ENCODE measurements at places on chromosomes 6 and 20. TPM values are rescaled to one million over a fixed set of nuclear protein-coding genes. Genes with fewer than 3 reads are reported as not detected.
A peak's percentile ranks its signal among the peaks of the same experiment; 100 is the strongest.

DNA sequence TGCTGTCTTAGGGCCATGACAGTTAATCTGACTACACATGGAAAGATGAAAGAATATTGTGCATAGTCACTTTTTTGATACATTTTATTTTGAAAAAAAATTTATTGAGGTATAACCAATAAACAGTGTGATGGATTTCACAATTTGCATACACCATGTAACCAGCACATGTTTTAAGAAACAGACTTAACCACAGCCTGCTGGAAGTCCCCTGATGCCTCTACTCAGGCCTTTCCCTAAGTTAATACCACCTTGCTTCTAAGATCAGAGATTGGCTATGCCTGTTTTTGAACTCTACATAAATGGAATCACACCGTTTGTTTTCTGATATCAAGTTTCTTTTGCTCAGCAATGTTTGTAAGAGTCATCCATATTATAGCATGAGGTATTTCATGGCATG is 136.3 kb downstream of the CFAP61 start:
- H3K36me3 ChIP-seq: no peaks in the 10 kb centered on the region
- DNase-seq: no peak
- H3K4me1 ChIP-seq: no peaks in the 10 kb centered on the region
- H3K27ac ChIP-seq: no peak overlapping the region
- H3K27me3 ChIP-seq: peaks cover 11% of the 10 kb centered on the region

- no peaks in the 10 kb centered on the region for H3K4me1 ChIP-seq
- H3K4me3 ChIP-seq: no peak overlapping the region
- H3K27me3 ChIP-seq: peaks cover 5% of the 10 kb centered on the region
These were observed 147.5 kb upstream of the TCF21 start for GRCh38 chr6:133741375-133741861.

DNA sequence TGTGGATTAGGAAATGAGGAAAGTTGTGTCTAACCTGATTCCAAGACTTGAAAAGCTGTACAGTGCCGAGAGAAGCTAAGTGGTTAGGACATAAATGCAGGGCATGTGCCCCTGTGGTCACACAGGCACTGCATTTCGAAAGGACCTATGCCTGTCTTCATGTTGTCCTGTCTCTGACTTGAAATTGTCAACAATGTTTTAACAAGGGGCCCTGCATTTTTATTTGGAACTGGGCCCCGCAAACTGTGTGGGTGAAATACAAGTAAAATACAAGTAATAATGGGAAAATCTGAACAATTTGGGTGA is 38.8 kb downstream of the MRS2 start:
- H3K4me1 ChIP-seq: no peaks in the 10 kb centered on the region
- DNase-seq: no peak
- peaks cover 3% of the 10 kb centered on the region for H3K36me3 ChIP-seq

DNA sequence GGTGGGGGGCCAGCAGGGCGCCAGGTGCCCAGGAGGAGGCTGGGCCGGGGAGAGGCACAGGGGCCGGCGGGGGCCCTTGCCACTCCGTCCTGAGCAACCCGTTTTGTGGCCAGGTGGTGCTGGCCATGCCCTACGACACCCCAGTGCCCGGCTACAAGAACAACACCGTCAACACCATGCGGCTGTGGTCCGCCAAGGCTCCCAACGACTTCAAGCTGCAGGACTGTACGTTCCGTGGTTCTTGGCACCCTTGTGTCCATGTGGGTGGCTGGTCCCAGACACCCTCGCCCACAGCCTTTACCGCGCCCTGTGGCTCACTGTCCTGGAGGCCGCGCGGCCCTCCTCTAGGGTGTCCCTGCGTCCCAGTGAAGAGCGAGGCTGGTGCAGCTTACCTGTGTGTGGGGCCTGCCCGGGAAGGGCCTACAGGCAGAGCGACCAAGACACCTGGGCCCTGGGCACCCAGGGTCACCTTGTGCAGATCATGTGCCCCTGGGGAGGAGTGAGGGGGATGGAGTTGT is 28.7 kb downstream of the PYGB start:
- no peaks in the 10 kb centered on the region for H3K27me3 ChIP-seq
- H3K4me3 ChIP-seq: no peak overlapping the region
- no peak overlapping the region for H3K27ac ChIP-seq
- H3K36me3 ChIP-seq: peaks cover 2% of the 10 kb centered on the region
- H3K4me1 ChIP-seq: no peaks in the 10 kb centered on the region

GRCh38 chr6:89462503-89462902 is 29.6 kb downstream of the ANKRD6 start:
- H3K4me3 ChIP-seq: no peak overlapping the region
- no peaks in the 10 kb centered on the region for H3K4me1 ChIP-seq

DNA sequence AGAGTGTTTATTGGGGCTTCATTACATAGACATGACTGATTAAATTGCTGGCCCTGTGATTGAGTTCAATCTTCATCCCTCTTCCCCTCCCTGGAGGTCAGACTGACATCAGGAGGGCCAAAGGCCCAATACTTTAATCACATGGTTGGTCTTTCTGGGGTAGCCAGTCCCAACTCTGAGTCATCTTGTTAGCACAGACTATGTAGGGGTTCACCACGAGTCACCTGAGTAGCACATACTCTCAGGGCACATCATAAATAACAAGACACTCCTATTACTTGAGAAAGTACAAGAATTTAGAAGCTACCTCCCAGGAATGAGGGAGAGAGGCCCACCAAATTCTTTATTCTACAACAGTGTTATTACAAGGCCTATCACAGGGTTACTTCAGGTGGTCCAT is 11.3 kb downstream of the GINS1 start:
- H3K4me3 ChIP-seq: no peak overlapping the region
- H3K27ac ChIP-seq: no peak overlapping the region
- no peak for DNase-seq
- no peaks in the 10 kb centered on the region for H3K4me1 ChIP-seq

DNA sequence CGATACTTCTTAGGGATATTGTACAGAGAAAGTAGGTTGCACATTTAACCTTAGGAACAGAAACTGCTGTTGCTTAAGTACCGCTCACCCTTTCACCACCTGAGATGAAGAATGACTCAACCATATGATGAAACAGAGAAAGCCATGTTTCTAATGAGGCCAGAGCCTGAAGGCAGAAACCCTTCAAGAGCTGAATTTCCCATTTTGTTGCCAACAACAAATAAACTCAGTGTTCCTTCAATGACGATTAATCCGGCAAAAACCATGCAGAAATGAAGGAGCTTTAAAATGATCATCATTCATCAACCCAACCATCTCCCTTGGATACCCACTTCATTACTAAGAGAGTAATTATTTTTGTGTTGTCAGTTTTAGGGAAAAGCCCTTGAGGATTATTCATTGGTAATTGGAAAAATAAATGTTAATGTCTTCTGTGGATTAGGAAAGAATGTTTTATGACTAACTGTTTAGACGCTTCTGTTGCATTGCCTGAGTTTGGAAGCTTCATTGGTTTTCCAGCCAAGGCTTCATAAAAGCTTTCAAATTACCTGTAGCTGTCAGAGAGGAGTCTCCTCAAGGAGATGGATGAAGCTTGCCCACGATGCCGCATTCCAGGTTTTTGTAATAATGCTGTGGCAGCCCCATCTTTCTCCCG is 112.1 kb upstream of the IYD start:
- peak; percentile 13 for DNase-seq
- H3K4me1 ChIP-seq: peaks cover 54% of the 10 kb centered on the region
- peak overlapping the region; percentile 4 for H3K27ac ChIP-seq
- H3K27me3 ChIP-seq: peaks cover 66% of the 10 kb centered on the region
- H3K36me3 ChIP-seq: peaks cover 5% of the 10 kb centered on the region

GRCh38 chr20:19456595-19457395 is 244.4 kb downstream of the SLC24A3 start:
- H3K4me1 ChIP-seq: peaks cover 4% of the 10 kb centered on the region
- H3K36me3 ChIP-seq: no peaks in the 10 kb centered on the region
- DNase-seq: no peak
- H3K4me3 ChIP-seq: no peak overlapping the region

DNA sequence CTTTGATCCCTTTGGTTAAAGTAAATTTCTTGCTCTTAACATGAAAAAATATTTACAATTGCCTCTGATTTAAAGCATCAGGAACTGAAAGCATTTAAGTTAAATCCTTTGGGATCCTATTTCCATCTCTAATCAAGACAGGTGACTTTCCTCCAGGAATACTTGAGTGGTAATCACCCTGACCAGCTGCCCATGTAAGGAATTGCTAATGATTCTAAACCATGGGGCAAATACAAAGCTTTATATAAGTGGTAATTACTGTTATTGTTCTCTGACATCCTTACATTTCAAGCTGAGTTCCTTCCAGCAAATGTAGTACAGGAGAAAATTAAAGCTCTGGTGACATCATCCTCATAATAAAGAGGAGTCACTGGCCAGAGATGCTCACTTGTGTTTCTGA is 100.6 kb downstream of the CRYBG1 start:
- no peak overlapping the region for H3K4me3 ChIP-seq
- H3K27ac ChIP-seq: no peak overlapping the region
- DNase-seq: no peak
- H3K4me1 ChIP-seq: no peaks in the 10 kb centered on the region

DNA sequence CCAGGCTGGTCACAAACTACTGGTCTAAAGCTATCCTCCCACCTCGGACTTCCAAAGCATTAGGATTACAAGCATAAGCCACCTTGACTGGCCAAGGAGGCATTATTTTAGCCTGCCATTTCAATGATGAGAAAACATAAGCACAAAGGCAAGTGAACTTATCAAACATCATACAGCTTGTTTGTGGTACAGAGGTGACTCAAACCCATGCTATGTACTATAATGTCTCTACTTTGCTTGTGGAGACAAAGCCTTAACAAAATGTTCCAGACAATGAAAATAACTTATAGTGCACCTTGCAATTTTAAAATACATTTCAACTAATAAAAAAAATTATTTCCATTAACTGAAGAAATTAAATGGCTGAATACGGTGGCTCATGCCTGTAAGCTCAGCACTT is 26.2 kb downstream of the HDAC2 start:
- peaks cover 14% of the 10 kb centered on the region for H3K36me3 ChIP-seq
- H3K27ac ChIP-seq: peak overlapping the region; percentile 24
- H3K27me3 ChIP-seq: no peaks in the 10 kb centered on the region
- H3K4me1 ChIP-seq: no peaks in the 10 kb centered on the region
- DNase-seq: no peak

Gene DLK2
- 1.6 TPM for total RNA-seq

Gene KHDC1L
- total RNA-seq: not detected

Gene SIRT5
- total RNA-seq: 12.2 TPM

Gene ENPP5
- total RNA-seq: 0.43 TPM

Gene COL9A3
- total RNA-seq: 0.46 TPM

Gene PNLDC1
- 0.62 TPM for total RNA-seq
